Urothelium cell line (cell line): ENCODE measurements at places on chromosomes 3 and 15.

- DNase-seq = no peak
Measured at GRCh38 chr3:115068799-115069198, 78.3 kb downstream of the ZBTB20 start.

- DNase-seq = no peak
Measured at GRCh38 chr3:59754456-59755129, 704.8 kb upstream of the CFAP20DC start.

DNA sequence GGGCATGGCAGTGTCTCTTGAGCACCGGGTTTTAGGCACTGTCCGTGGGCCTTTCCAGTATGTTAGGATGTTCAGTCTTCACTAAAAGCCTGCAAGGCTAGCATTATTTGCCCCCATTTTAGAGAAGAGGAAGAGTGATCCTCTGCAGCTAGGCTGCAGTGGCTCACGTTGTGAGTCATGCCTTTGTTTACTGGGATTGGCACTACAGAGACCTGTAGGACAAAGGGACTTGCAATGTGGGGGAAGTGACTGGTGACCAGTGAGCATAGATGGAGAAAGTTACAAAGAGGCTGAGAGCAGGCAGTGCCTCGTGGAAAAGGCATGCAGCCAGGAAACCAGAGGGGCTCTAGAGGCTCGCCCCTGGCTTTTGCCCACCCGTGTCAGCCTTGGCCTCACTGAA, 26.8 kb upstream of the CPNE9 start:
- no peak for DNase-seq

DNA sequence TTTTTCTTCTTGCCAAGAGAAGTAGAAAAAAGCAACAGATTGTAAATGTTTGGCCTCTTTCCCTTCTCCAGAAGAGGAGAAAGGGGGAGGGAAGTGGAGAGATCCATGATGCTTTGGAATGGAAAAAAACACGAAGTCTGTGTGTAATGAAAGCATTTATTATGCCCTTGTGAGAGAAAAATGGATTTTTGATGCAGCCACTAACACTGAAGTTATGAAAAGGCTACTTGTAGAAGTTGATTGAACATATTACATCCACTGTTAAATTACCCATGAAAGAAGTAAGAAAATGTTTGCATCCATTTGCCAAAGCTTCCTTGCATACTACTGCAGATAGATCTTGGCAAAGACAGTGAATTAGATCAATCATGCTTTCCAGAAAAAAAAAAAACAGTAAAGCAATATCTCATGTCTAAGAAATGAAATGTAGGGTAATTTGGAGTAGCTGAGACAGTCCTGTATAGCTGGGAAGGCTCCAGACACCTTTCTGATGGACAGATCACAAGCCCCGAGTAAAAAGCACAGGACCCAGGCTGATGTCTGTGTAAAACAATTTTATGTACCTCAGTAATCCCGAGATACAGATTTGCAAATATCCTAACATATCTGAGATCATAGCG, 295.5 kb downstream of the PLOD2 start:
- no peak for DNase-seq

GRCh38 chr3:138124188-138124587, 8.0 kb downstream of the A4GNT start:
- no peak for DNase-seq
